NCI-H526 (cell line): ENCODE measurements at places on chromosomes 2 and 18.

DNA sequence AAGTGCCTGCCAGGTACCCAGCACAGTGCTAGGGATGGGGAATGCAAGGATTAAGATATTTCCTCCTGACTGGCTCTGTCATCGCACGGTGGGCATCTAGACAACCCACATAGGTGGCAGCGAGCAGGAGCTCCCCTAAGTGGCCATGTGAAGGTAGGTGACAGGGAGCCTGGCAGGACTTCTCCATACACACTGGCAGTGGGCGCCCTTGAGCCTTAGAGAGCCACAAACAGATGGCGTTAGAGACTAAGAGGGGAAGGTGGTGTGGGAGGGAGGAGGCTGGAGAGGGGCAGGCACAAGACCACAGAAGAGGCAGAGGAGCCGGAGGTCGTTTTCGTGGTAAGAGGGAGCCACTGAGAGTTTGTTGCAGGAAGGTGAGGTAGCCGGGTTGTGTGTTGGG, 15.2 kb downstream of the PRELID3A start:
- peak; percentile 22 for DNase-seq

DNA sequence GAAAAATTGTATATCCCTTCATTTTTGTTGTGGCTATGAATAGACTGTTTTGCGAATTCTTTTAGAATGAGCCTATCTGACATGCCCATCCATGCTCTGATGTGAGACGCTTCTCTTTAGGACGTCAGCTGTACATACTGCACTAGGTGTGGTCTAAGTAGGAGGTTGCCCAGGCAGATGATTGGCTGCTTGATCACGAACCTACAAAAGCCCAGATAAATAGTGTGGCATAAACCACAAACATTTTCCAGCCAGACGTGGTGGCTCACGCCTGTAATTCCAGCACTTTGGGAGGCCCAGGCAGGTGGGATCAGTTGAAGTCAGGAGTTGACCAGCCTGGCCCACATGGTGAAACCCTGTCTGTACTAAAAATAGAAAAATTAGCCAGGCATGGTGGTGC, 251.8 kb downstream of the AGAP1 start:
- DNase-seq, result no peak

- peak; percentile 9 for DNase-seq
Observed at GRCh38 chr2:49032936-49033335, 121.4 kb downstream of the FSHR start.

DNA sequence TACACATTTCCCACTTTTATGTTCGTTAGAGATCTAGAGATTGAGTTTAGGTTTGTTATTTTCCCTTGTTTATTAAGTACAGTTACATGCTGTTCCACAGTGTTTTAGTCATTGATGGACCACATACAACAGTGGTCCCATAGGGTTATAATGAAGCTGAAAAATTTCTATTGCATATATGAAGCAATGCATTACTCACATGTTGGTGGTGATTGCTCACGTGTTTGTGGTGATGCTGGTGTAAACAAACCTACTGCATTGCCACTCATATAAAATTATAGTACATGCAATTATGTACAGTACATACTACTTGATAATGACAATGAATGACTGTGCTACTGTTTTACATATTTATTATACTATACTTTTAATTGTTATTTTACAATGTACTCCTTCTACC, 51.0 kb upstream of the NXPH2 start:
- no peak for DNase-seq

DNA sequence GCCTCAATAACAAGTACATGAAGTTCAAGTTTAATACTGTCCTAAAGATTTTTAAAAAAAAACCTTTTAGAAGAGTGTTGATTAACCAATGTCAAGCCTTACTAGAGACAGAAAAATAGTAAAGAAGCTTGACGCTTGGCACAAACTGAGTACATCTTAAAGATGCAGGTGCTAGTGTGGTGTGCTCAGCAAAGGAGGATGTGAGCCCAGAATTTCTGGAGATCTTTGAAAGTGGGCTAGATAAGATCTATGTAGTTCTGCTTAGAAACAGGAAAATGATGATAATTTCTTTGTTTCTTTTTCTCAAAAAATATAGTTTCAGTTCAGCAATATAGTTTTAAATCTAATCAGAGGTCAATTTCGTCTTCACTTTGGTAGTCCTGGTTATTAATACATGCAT, 118.3 kb upstream of the KLHL14 start:
- no peak for DNase-seq

DNA sequence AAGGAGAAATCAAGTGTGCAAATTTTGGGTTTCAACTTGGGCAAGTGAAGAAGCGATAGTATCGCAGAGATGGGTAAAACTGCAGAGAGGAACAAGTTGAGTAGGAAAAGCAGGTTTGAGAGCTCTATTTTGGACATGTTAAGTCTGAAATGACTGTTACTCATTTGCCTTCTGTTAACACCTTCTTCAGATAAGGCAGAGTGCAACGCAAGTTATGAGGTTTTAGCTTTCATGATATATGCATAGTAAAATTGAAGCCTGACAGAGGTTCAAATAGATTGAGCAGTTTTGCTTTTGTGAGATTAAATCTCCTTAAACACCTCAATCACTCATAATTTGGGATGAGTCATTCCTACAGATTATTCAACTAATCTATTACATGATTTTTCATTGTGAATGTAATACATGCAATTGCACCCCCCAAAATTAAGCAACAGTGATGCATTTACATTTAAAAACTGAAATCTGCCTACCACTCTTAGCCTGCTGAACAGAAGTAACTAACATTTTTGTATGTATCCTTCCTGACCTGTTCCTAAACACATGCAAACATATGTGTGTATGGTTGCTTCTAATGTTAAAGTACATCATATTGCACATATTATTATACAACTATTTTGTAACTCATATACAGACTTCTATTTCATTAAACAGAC, 575.4 kb downstream of the ARHGAP15 start:
- DNase-seq, result no peak

DNA sequence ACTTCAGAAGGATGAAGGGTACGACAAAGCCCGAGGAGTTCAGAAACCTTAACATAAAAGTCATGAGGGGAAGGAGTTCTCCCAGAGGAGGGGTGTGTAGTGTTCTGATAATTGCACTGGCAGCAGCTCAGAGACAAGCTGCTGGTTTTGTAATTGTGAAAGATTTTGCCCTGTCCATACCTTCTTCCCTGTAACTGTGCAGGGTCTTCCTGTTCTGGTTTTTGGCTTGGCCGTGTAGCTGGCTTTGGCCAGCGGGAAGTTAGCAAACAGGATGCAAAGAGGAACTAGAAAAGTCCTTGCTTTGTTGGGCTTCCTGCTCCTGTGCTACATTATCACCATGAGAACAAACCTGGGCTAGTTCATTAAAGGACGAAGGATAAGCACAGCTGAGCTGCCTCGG, 160.8 kb downstream of the LPIN1 start:
- no peak for DNase-seq

DNA sequence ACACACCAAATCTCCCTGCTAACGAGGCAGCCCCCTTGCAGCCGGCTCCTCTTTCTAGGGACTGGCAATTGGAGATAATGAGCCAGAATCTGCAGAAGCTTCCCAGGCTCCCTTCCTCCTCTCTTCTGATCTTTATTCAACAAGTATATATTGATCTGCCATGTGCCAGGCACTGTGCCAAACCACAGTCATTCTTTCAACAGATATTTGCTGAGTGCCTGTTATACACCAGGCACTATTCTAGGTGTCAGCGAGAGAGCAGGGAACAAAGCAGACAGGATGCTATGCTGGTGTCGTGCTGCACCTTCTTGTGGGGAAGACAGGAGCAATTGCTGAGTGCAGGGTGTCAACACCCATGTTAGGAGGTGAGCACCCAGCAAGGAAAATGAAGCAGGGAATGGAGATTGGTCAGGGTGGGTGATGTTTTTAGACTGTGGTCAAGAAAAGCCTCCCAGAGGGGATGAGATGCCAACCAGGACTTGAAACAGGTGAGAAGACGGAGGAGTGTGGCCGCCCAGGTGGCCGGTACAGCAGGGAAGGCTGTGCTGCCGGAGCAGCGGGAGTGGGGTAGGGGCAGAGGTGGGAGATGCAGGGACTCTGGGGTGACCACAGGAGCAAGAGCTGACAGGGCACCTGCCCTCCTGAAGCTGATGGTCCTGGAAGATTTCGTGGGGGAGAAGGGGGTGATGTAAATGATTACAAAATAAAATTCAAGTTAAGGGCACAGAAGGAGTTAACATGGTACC, 307.6 kb upstream of the RAB12 start:
- DNase-seq, result no peak

GRCh38 chr2:11746807-11747459, 501 bp downstream of the LPIN1 start:
- peak; percentile 29 for DNase-seq

DNA sequence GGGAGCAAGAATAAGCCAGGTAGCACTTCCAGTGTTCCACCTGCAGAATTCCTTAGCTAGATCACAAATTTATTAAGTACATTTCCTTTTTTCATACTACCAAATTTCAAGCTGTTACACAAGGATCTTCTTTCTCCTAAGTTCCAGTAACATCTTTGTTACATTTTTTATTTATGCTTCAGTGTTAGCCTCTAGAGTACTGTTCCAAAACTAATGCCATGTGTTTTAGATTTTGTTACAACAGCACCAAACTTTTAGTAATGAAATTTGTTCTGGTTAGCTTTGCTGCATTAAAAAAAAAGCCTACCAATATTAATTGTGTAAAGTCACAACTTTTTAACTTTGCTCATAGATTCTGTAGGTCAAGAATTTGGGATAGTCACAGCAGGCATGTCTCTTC, 161.1 kb downstream of the CAMKMT start:
- DNase-seq, result no peak

GRCh38 chr2:67528320-67528719, 131.2 kb downstream of the ETAA1 start:
- DNase-seq, result no peak

DNA sequence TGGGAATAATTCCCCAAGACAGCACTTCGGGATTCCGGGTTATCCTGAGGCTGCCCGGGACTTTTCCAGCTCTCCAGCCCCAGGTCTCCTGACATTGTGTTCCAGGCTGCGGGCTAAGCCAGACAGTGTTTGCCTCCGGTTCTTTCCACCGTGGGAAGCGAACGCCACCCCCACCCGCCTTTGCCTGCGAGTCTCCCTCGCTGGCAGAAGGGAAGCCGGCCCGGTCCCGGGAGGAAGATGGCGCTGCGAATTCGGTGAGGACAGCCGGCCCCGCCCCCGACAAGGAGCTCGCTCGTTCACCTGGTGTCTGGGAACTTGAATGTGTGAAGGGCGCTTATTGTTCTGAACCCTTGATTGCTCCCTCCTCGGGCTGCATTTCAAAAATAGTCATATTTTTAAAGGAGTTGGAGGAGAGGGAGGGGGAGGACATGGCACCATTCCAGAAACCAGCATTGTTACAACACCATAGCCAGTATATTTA, 2.9 kb downstream of the LRATD1 start:
- DNase-seq, result peak; percentile 78

GRCh38 chr2:77910136-77910535, 388.0 kb upstream of the LRRTM4 start:
- no peak for DNase-seq

GRCh38 chr2:43005975-43006833, 213.8 kb upstream of the HAAO start:
- no peak for DNase-seq

GRCh38 chr2:238496756-238497609, 70.3 kb downstream of the ASB1 start:
- no peak for DNase-seq

DNA sequence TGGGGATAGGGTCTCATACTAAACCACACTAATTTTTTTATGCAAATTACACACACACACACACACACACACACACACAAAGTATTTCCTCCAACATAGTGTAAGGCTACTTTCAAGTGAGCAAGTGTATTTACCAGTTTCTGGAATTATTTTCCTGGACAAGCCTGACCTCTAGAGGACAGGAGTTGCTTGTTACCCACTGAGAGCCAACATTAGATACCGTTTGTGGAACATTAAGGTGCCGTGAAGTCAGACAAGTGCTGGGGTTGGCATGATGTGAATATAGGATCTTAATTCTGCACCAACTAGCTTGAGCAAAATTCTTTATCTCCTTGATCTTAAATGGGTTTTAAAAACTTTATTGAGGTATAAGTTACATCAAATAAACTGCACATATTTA, 39.3 kb upstream of the SERPINB2 start:
- DNase-seq, result peak; percentile 60

- DNase-seq, result no peak
Observed at GRCh38 chr2:232999354-232999753, 13.7 kb downstream of the NGEF start.

DNA sequence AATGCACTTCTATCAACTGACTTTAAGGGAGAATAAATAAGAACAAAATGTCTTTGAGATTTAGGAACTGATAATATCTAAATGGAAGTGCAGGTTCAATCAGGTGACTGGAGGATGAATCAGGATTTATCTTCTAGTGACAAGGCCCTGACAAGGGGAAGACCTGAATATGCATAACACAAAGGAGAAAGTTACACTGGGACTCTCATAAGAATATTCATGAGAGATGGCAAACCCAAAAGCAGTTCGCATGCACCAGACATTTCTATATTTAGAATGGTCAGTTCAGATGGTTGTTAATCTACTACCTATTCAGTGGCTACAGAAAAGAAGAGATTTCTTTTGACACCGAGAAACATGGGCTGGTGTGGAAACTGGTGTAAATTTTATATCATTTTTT, 1771.3 kb upstream of the LRRTM1 start:
- DNase-seq, result no peak

DNA sequence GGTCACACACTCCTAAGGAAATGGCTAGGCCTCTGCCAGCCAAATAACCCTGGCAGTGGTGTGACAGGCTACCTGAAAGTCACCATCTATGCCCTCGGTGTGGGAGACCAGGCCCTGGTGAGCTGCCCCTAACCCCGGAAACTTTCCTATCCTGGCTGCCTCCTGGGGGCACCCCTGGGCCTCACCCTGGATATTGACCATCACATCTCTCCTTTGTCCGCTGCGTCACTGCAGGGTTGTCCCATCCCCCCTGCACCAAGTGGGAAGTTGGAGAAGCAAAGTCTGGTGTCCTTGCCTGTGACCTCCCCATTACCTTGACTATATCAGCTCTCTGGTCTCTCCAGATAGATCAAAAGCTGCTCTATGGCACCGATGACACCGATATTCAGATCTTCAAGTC, 18.8 kb downstream of the FER1L5 start:
- no peak for DNase-seq

DNA sequence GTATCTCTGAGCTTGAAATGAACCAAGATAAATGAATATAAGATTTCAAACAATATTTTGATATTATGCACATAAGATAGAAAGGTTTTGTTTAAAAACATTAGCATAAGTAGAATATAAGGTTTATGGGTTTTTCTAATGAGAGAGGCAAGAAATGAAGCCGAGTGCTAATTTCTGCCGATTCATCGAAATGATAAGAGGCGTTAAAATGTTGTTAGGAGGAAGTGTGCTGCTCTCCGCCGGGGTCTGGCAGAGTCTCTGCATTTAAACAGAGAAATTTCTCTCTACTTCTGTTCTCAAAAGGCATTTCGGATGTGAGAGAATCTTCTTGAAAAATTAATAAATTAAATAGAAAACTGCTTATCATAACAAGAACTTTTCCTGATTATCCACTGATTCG, 83.6 kb downstream of the MRPS9 start:
- no peak for DNase-seq

- no peak for DNase-seq
Observed at GRCh38 chr2:240237609-240238174, 97.2 kb upstream of the OTOS start.
